ENCODE measurements at places on chromosomes 2 and 18.

DNA sequence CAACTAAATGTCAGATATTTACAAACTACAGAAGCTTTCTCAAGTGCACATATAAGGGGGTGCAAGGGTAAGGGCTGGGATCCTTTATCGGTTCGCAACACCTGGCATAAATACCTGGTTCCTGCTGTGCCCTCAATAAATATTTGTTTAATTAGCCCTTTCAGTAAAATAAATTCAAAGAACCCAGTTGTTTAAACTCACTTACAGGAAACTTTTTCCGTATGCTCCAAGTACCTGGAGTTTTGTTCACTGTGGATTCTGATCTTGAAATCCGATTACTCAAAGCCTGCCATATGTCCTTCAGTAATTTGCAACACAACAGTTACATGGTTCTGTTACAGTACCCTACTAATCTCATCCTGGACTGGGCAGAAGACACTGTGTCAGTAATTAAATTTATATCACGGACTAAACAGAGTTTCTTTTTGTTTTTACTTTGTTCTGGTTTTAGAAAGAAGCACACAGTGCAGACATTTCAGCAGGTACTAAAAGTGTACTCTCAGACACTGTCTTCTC lies 36.9 kb downstream of the TBC1D8 start:
- DNase-seq = no peak

- DNase-seq = no peak
Measured at GRCh38 chr2:171056307-171056706, 104.4 kb downstream of the TLK1 start.

- no peak for DNase-seq
Measured at GRCh38 chr18:79991494-79991893, 3.1 kb upstream of the TXNL4A start.

- DNase-seq = no peak
Measured at GRCh38 chr2:26016012-26016705, 17.7 kb upstream of the RAB10 start.

Measured in MM.1S (cell line).